ENCODE measurements at places on chromosomes 2 and 18.

DNA sequence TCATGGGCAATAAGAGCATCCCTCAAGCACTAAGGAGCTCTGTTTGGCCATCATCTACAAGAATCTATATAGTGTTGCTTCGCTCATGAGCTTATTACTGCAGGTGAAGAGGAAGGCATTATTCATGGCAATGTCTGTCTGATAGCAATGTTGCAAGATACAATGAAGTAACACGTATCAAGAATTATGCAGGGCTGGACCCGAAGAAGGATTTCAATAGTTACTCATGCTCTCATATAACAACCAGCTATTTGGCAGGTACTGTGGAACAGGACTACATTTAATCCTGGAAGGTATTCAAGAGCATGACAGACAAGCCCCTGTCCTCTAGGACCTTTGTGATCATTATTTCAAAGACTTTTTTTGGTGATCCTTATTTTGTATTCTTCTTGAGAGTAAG, 109.6 kb downstream of the LAMA3 start:
- DNase-seq: no peak

GRCh38 chr2:240396623-240397541, 38.6 kb upstream of the GPC1 start:
- no peak for DNase-seq

DNA sequence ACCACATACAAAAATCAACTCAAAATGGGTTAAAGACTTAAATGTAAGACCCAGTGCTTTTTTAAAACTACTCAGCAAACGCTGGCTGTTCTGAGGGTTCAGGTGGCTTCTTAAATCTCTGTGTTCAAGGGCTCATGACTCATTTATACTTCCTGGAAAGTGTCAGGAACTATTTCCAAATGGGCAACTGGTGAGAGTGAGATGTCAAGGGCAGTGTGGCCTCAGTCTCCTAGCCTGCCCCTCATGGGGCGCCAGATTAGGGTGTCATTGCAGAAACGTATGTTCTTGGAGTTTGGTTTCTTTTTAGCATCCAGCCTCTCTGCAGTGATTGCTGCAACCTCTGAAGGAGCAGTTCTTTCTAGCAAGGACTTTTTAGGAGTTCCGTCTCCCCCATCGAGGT, 485.4 kb downstream of the TNS1 start:
- no peak for DNase-seq

GRCh38 chr2:64086347-64087082, 57.7 kb downstream of the PELI1 start:
- no peak for DNase-seq

DNA sequence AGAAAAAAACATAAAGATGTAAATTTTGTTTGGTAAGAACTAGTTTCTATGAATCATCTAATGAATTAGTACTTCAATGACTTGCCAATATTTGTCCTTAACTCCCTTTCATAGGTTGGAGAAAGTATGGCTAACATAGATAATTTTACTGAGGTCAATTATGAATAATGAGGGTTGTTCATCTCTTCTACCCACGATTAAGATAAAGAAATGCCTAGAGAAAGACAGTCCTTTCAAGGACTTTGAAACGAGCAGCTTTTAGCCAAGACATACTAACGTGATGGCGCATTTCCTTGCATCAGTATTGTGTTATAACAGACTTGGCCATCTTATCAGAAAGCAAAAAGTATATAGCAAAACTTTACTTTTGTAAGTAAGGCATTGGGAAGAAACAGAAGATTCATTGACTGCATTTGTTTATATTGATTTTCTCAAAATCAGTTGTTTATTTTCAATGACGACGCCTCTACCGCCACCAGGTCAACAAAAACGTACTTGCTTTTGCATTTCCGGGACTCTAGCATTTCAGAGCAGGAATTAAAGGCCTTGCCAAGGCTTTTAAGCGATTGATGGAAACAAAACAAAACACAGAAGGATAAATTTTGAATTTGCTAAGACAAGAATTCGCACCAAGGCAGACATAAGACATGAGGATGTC, 961 bp downstream of the RBM43 start:
- DNase-seq: no peak

GRCh38 chr2:121294881-121295840, 10.2 kb upstream of the TFCP2L1 start:
- no peak for DNase-seq

DNA sequence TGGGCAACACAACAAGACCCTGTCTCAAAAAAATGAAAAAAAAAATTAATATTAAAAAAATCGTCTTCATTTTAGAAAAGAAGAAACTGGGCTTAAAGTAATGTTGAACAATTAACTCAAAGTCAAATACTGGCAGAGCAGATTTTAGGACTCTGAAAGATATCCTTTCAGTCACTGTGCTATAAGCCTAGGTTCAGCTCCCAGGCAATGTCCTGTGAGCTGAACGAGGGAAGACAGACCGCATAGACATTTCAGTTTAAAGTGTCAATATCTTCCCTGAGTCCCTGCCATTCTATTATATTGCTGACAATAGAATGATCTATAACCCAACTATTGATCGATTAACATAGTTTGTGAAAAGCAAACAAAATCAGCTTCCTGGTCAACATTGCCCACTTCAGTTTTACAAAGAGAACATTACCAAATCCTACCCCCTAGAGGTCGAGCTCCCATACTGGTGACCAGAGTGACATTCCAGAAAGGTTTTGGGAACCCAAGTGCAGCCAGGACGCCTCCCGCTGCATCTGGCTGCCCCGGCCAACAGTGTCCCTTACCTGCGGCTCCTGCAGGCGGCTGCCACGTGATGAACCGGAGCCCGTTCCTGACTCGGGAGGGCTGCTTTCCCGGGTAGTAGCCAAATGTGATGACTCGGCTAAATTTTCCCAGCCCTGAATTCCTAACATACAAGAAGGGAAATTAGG, 639 bp downstream of the MRO start:
- DNase-seq: no peak

DNA sequence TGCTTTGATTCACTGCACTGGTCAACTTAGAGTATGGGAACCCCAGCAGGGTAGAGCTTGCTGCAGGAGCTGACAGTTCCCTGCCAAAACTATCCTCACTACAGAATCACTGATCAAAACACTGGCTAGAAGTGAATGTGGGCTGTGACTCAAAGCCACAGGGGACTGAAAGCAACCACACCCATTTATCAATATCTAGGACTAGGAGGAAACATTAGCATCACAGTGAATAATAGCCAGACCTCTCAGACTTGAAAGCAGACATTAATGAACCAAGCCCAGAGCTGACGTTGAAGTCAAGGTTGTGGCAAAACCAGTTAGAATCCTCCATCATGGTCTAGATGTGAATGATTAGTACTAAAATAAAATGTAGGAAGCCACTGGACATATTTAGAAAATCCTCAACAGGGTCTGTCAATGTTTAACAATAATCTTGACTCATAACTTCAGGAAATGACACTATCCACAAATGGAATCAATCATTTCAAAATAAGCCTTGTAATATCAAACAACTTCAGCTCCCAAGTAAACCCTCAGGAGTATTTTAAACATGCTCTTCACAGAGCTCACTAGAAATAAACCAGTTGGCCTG, 131.4 kb downstream of the CDH20 start:
- no peak for DNase-seq

GRCh38 chr2:217459680-217460405, 543.0 kb downstream of the TNS1 start:
- DNase-seq: no peak

- no peak for DNase-seq
Measured at GRCh38 chr18:652131-652530, 5.3 kb upstream of the TYMS start.

DNA sequence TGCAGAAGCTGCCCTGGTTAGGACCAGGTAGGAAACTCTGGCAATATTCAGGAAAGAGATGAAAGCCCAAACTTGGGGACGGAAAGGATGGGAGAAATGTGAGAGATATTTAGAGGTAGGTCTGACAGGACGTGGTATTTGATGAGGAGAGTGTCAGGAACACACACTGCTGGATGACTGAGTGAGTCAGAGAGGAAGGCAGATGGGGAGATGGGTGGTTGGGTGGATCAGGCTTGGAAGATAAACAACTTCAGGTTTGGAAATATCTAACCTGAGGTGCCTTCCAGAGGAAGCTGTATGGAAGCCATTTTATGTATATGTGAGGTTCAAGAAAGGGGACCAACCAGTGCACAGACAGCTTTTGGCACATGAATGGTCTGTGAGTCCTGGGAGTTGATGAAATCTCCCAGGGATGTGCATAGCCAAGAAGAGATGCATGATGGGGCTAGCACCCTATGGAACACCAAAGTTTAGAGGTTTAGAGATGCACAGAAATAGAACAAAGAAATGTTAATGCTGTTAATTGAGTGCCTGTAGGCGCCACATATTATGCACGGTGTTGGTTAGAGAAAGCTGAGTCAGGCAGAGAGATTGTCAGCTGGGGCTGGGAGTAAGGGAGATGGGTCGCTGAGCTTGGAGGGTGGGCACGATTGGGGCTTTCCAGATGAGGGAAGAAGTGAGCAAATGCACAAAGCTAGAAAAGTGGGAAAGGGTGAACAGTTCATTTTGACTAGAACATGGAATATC, 101.0 kb downstream of the VIT start:
- DNase-seq: no peak

DNA sequence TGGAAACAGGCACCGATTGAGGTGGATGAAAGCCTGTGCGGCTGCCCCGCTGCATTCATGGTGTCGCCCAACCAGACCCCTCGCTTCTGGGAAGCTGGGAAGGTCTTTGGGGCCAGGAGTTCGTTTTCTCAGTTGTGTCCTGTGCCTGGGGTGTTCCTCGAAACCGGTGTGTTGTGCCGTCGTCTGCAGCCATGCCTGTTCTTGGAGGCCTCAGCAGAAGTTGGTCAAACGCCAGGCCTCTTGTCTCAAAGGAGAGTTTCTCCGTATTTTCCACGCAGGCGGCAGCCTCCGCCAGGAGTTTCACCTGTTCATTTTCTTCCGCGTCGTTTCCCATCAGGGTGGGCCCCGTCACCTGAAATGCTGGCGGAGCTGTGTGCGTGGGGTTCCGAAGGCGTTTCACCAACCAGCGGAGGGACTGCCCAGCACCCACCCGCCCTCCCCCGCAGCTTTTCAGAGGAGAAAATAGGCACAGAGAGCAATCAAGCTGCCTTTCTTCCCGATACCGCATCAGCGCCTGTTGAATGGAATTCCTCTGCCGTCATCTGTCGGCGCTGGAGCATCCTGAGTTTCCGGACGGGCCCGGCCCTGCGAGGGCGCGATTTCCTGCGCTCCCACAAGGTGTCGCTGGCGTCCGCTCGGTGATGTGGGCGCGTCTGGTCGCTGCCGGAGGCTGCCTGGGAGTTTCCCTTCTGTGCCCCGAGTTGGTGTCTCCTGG, 17.0 kb upstream of the NFATC1 start:
- DNase-seq: peak; percentile 73

- no peak for DNase-seq
Measured at GRCh38 chr18:67132919-67133318, 383.6 kb downstream of the DSEL start.

DNA sequence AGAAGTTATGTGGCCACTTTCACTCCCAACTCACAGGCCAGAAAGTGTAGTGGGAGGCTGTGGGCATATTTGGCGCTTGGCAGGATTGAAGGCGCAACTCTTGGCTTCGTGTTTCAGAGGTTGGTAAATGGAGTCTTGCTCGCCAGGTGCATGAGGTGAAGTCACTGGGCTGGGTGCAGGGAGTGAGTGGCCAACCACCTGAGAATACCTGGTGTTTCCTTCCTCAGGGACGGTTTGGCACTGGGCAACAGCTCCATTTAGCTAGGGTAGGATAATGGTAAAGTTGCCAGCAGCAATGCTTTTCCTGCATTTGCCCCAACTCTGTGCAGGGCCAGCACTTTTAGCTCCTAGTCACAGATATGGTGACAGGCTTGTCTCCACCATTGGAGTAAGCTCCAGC, 115.9 kb downstream of the AGAP1 start:
- no peak for DNase-seq

GRCh38 chr18:9008709-9009635, 93.5 kb upstream of the NDUFV2 start:
- DNase-seq: no peak

- DNase-seq: no peak
Measured at GRCh38 chr2:8956774-8957173, 46.7 kb downstream of the MBOAT2 start.

- DNase-seq: no peak
Measured at GRCh38 chr2:120673571-120674061, 62.1 kb upstream of the GLI2 start.

- no peak for DNase-seq
Measured at GRCh38 chr2:106537047-106537446, 49.9 kb downstream of the CD8B2 start.

- DNase-seq: no peak
Measured at GRCh38 chr18:64294967-64295366, 146.1 kb upstream of the LINC00305 start.

- no peak for DNase-seq
Measured at GRCh38 chr2:206801418-206802189, 36.2 kb downstream of the FASTKD2 start.

DNA sequence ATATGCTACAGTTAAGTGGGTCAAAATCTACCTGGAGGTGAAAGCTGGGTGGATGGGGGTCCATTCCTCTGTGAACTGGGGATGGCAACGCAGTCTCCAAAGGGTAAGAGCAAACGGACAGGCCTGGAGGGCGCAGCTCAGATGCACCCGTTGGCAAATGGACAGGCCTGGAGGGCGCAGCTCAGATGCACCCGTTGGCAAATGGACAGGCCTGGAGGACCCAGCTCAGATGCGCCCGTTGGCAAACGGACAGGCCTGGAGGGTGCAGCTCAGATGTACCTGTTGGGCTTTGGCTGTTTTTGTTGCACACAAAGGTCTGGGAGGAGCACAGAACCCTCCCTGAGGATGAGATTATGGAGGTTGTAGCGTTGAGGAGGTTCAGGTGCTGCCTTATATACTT, 33.7 kb downstream of the RBFA start:
- DNase-seq: no peak

GRCh38 chr2:198498516-198498915, 694.1 kb downstream of the PLCL1 start:
- no peak for DNase-seq

- no peak for DNase-seq
Measured at GRCh38 chr18:76521417-76522121, 26.5 kb upstream of the ZNF516 start.

DNA sequence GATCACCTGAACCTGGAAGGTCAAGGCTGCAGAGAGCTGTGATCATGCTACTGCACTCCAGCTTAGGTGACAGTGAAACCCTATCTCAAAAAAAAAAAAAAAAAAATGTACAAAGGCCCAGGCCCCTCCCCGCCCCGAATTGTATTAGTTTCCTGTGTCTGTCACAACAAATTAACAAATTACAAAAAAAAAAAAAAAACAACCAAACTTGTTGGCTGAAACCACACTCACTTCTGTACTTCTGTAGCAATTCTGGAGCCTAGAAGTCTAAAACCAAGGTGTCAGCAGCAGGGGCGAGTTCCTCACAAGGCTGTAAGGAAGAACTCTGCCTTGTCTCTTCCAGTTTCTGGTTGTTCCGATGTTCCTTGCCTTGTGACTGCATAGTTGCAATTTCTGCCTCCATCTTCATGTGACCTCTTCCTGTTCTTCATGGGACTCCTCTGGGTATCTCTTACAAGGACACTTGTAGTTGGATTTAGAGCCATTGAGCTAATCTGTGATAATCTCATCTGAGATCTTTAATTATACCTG, 100.8 kb upstream of the ZSWIM2 start:
- DNase-seq: no peak
